ENCODE measurements at places on chromosomes 7 and 10.

GRCh38 chr7:82705517-82706260, 262.1 kb upstream of the CACNA2D1 start:
- no peak for DNase-seq

DNA sequence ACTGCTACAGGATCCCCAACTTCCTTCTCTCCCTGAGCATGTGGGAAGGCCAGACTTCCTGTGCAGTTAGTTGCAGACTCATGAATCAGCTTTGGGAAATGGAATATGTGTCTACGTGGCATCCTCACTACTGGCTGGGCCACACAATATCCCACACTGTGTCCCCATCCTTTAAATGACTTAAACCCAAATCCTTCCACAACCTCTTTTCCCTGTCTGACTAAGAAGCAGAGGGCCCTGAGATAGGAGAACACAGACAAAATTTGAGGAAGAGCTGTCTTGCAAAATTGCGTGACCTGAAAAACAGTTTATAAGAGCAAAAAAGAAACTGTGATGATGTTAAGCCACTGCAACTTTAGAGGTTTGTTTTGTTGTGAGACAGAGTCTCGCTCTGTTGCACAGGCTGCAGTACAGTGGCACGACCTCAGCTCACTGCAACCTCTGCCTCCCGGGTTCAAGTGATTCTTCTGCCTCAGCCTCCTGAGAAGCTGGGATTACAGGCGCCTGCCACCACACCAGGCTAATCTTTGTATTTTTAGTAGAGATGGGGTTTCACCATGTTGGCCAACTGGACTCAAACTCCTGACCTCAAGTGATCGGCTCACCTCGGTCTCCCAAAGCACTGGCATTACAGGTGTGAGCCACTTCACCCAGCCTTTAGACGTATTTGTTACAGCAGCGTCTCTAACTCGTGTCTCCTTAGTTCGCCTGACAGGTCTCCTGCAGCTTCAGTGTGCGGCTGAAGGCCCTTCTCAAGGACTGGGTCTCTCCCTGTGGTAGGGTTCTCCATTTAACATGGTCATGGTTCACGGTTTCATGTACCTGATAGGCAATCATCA, 46.9 kb upstream of the SFMBT2 start:
- DNase-seq, result no peak

GRCh38 chr10:72659694-72660093, 32.2 kb upstream of the MCU start:
- no peak for DNase-seq

DNA sequence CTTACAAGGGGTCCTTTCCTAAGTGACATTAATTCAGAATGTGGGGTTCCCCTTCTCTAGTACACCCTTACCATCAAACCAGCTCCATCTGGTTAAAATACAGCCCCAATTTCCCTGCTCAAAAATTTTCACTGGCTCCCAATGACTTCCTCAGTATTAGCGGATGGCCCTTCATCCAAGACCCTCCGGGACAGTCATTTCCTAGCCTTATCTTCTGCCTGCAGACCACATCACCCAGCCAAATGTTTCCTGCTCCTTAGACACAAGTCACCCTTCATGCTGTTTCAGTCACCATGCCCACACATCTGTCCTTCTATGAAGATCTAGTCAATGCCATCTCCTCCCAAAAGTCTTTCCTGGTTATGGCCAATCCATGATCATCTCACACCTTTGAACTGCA, 45.2 kb downstream of the PARD3 start:
- DNase-seq, result no peak

GRCh38 chr10:126250527-126251310, 137.6 kb downstream of the ADAM12 start:
- DNase-seq, result no peak

DNA sequence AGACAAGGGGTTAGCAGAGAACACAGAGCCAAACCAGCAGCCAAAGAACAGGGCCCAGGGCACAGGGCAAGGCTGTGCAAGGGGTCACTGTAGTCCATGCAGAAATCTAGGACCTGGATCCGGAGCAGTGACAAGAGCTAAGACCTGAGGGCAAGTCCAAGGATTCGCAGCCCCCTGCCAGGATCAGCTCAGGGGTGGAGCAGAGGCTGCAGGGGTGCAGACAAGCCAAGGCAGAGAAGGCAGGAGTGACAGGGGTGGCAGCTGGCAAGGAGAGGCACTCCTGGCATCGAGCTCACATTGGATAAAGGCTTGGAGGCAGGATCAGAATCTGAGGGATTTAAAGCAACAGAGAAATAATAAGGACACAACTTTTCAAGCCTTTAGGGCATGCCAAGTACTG, 80.7 kb upstream of the NANOS1 start:
- DNase-seq, result no peak

DNA sequence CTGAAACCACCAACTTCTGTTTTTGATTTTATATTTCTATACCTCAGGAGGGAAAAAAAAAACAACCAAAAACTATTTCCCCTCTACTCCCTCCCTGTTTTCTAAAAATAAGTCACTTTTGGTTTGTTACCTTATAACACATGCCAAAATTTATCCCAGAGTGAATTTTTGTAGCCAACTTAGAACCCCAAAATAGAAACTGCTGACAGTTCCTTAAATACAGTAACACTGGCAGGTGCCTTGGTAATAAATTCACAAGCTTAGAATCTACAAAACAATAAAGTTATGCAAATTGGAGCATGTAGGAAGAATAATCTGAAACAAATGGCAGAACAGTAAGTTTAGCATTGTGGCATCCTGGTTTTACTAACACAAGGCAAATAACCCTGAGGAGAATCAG, 165.0 kb upstream of the HDAC9 start:
- no peak for DNase-seq

DNA sequence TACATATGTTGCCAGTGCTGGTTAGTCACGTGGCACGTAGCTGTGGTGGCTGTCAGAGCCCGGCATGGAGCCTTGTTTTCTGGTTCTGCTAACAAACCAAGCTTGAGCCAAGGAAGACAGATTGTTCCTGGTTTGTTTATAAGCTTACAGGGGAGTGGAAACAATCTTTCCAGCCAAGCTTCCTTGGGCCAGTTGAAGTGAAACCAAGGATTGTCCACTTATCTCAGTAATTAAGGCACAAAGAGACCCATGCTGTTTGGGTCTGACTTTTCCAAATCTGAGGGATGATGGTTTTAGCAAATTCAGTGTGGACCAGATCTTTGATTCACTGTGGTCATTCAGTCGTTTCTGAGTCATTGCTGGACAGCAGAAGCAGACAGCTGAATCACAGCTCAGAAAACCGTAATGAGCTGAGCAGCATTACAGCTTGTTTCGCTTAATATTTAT, 297.3 kb upstream of the COBL start:
- DNase-seq, result no peak

DNA sequence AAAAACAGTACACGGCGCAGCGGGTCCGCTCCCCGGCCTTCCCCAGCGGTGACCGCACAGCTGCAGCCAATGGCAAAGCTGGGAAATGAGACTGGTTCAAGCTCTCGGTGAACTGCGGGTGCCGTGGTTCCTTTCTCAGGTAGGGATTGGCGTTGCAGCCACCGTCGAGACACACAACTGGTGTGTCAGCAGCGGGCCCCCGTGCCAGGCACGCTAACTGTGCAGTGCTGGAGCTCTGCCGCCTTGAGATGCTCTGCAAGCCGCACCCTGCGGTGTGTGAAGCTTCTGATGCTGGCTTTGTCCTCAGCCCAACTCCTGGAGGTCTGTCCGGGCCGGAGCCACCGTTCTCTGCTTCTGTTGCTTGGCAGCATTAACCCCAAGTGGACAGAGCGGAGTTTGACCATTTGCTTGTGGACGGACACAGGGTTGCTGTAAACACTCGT, 20.6 kb upstream of the NKX6-2 start:
- no peak for DNase-seq

DNA sequence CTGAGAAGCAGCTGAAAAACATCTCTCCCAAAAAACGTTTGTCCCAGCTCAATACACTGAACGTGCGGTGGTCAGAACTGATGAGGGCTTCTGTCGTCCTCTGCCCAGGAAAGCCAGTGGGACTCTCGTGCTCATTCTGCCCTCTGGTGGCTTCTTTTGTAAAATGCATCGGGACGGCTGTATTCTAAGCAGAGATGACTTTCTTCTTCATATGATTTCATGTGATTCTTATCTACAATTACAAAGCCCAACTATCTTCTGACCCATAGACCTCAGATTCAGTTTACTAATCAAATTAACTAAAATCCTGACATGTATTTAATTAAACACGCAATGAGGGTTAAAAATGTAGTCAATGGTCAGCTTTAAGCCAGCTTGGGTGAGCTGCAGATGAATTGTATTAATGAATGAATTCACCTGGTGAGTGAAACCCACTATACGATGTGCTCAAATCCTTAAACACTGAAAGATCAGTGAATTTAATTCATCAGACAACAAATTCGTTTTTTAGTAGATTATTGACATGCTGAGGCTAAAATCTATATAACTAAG, 117.6 kb upstream of the FAM204A start:
- peak; percentile 2 for DNase-seq

- no peak for DNase-seq
Observed at GRCh38 chr7:95796617-95797016, 24.3 kb downstream of the DYNC1I1 start.

DNA sequence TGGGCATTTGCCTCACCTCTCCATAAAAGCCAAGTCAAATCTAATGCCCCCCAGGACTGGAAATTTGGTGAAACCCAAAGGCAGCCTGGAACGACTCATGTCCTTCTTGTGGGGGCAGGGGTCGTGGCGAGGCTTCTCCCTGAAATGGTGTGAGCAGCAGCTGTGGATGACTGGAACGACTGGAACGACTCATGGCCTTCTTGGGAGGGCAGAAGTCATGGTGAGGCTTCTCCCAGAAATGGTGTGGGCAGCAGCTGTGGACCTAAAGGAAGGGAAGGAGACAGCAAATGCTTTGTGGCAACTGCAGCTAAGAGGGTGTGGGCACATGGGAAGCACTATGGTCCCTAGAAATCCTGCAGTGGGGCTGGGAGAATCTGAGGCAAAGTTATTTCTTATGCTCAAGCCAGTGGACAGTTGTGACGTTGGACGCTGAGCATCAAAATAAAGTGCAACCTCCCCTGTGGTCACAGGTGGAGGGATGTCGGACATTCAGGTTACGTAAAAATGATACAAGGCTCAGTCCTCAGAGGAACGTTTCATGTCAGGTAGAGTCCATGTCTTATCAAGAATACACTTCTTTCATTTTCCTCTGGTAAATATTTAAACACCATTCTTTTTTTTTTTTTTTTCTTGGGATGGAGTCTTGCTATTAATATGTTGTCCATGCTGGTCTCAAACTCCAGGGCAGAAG, 107.0 kb upstream of the KIF5B start:
- DNase-seq, result no peak

DNA sequence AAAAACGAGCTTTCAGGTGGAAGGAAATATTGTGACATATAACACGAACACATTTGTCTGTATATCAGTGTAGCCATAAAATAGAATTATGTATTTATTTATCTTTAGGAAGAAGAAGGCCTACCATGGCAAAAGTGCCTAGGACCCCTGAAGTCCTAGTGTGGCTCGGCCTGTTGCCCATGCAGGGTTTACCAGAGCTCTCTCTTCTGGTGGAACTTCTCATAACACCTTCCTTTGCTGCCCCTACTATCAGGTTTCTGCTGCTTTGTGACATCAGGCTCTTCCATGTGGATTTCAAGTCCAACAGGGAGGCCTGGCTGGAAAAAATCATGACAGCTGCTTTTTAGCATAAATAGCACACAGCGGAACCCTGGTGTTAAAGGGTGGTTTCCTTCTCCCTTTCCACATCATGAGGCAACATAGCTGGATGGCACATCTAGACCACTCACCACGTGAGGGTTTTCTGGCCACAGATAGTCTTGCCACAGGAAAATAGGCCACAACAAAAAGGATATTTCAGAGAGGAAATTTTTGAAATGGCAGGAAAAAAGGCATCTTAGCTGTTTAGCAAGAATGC, 44.8 kb upstream of the ADO start:
- no peak for DNase-seq

DNA sequence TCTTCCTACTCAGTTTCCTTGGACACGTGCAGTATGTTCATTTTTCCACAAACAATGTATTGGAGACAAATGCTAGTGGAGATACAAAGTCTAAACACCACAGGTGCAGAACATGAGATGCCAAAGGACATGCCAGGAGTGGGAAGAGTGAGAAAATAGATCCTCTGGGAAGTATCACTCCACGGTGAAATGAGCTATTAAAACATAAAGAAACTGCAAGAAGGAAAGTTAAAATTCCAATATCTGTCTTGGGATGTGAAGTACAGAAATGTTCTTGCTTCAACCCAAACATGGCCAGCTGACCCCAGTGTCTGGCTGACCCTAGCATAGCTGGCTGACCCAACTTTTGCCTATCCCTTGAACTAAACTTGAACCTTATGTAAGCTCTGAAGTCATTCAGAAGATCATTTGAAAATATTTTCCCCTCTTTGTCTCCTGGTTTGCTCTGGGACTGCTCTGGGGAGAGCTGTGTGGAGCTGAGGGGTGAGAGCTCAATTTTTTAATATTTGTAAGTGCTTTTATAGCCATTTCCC, 59.5 kb downstream of the FZD1 start:
- DNase-seq, result no peak

DNA sequence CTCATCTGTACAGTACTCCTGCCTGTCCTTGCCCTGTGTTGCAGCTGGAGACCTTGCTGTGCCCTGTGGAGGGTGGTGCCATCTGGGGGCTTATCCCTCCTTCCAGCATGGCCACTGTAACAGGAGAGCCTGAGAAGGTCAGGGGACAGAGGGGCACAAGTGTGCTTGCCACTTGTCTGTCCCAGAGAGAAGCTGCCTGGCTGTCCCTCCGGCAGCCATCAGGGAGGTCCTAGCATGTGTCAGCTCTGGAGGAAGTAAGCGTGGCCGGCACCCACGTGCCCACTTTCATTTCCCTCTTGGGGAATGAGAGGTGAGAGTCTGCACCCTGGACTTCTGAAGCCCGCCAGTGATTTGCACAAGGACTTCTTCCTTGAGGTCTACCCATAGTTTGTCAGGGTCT, 97.0 kb upstream of the PPIF start:
- no peak for DNase-seq

DNA sequence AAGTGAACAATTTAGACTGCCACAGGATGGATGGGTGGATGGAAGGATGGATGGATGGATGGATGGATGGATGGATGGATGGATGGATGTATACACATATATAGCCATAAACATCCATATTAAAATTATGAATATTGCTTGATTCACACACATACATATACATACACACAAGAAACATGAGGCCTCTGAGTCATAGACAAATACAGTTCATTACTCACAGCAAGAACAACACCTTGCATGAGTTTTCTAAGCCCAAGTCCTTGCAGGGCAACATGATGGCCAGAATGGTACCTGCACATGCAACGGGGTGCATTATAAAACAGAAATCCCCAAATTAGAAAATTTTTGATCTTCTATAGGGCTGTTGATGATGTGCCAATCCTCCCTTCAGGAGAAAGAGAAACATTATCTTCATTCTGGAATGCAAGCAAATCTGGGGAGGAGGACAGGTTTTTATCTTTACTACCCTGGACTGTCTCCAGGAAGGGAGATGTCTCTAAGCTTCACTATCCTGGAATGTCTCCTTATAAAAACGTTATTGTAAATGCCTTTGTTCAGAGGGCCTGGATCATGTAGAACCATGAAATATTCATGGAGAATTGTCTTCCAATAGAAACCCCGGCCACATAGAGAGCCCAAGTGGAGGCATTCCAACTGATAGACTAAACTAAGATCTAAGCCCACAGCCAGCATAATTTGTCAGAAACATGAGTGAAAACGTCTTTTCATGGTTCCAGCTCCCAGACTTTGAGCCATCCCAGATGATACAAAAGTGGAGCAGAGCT, 238.6 kb upstream of the LRRN3 start:
- no peak for DNase-seq
